Renal cortex interstitium (tissue), 15 donors: ENCODE measurements at places on chromosomes 7 and 10. TPM values are rescaled to one million over a fixed set of nuclear protein-coding genes. Genes with fewer than 3 reads are reported as not detected.

DNA sequence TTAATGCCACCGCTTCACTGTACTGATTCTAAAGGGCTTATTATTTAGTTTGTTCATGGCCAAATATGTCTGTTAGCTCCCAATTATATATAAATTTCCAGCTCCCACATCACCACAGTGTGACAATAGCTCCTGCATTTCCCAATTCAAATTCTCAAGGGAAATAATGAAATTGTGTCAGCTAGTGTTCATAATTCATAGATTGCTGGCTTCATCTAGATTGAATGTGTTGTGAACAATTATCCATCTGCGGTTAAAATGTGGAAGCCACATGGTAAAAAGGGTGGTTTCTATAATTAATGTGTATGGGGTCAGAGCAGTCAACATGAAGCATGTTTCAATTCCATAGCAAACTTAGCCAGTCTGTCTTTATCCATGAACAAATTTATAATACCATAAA, 154.3 kb downstream of the SEMA3E start:
- DNase-seq: no peak

DNA sequence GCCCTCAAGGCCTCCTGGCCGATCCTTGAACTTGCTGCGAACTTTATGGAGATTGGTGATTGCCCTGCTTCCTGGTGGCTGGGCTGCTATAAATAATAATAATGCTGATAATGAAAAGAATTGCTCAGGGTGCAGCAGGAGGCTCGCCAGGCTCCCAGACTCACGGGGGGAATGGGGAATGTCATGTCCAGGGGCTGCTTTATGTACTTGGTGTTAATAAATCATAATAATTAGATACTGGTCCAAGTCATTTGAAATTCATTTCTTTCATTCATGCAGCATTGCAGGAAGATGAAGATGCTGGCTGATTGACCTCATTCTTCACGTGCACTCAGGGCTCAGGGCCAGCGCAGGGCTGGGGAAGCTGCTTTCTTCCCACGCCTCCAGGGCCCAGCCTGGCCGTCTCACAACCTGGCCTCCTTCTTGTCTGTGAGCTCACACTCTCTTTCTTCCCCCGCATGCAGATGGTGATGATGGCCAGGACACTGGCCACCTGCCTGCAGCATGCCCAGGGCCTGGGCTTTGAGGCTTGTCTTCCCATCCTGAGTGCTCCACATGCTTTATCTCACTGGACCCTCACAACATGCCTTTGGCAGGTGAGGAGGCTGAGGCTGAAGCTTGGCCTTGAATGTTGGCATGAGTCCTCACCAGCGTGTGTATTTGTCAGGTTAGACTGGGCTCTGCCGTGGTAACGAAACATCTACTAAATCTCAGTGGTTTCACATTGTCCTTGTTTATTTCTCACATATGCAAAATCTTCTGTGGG, 138.4 kb upstream of the TNS3 start:
- no peak for DNase-seq

DNA sequence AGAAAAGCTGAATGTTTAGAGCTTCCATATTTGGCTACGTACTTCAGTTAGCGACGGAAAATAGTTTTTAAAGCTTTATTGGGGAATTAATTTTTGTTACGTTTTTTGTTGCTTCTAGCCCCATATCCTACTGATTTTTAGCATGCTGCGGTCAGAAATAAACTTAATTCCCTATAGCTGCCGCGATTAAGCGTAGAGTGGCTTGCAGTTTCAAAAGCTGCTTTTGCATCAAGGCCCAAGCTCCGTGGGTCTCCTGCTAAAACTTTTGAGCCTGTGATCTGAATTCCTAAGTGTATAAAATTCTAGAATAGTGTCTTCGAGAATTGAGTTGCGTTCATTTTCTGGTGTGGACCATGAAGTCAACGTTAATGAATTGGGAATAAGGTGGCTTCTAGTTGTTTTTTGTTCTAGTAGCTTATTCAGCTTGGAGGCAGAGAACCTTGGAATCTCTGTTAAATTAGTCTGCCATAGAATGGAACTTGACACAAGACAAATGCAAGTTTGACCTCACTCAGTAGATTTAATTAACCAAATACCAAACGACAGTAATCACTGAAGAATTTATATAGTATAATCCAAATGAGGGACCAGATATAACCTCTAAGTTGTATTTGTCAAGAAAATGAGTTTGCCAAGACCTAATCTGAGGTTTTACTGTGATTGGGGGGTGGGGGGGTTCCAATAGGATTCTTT, 977 bp downstream of the CALU start:
- DNase-seq: no peak

DNA sequence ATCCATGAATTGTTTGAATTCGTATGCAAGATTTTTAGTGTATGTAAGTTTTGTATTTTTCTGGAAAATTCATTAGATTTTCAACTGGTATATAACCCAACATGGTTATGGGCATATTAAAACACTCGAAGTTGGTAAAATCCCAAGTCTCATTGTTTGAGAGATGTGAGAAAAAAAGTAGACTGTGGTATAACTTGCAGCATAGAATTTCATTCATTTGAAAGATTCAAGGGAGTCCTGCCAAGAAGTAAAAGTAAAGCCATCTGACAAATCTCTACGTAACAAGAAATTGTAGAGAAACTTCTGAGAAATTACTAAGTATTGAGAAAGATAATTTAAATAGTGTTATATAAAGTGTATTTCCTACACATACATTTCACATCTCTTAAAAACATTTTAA, 40.2 kb downstream of the SEMA3E start:
- no peak for DNase-seq

DNA sequence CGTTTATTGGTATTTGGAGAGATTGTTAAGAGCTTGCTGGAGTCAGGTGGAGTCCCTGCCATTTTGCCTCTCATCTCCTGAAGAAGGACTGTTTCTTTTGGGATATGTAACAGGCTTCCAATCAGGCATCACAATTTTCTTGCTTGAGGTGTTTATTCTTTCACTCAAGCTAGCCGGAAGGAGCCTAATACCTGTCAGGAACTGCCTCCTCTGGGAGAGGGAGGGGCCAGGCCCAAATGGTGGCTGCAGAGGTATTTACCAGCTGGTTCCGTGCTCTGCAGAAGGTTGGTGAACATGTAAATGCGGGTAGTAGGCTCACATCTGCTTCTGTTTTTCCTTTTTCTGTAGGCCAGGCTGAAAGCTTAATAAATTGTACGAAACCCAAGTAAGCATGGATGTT, 114.0 kb downstream of the TCF7L2 start:
- DNase-seq: no peak

GRCh38 chr10:8076933-8077332, 22.4 kb downstream of the GATA3 start:
- no peak for DNase-seq

DNA sequence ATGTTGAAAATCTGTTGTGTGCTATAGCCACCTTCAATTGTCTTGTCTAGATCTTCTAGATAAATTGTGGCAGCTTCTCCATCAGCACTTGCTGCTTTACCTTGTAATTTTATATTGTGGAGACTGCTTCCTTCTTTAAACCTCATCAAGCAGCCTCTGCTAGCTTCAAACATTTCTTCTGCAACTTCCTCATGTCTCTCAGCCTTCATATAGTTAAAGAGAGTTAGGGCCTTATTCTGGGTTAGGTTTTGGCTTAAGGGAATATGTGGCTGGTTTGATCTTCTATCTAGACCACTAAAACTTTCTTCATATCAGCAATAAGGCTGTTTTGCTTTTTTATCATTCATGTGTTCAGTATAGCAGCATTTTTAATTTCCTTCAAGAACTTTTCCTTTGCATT, 128.2 kb downstream of the ADAM22 start:
- no peak for DNase-seq

DNA sequence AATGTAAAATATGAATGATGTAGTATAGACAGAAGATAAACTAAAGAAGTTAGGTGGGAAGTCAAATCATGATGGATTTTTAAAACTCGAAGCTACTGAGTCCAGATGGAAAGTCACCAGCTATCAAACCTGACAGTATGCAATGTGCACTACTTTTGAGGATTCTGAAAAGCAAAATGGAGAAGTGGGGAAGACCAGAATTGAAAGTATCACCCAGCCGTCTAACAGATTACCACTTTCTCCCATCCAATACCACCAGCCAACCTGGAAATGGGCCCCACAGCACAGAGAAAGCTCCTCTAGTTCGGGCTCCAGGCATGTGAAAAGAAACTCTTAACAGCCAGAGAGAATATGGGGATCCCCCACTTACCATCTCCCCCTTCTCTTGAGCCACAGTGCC, 67.9 kb upstream of the SRRM3 start:
- DNase-seq: no peak

DNA sequence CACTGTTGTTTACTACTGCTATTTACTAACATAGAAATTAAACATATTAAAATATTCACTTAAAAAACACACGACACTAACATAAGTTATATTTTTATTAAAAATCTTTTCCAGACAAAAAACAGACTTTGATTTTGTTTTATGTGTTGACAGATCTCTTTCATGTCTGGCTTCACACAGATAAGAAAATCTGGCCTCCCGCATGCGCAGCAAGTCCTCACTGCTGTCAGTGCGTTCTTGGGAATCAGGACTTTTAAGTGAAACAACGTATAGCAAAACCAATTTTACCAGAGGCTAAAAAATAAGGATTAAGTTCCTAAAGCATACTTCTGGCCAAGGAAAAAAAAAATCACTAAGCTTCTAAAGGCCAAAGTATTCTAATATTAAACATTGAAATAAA, 1.2 kb upstream of the IDI1 start:
- no peak for DNase-seq

GRCh38 chr7:108376206-108376605, 80.0 kb downstream of the NRCAM start:
- no peak for DNase-seq

DNA sequence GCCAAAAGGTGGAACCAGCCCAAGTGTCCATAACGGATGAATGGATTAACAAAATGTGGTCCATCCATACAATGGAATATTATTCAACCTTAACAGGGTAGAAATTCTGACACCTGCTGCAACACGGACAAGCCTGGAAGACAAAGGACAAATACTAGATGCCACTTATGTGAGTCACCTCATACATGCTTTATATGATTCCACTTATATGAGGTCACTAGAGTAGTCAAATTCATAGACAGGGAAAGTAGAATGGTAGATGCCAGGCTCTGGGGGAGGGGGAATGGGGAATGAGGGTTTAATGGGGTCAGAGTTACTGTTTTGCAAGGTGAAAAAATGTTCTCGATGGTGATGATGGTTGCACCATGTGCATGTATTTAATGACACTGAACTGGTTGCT, 34.0 kb upstream of the CYTH3 start:
- no peak for DNase-seq

DNA sequence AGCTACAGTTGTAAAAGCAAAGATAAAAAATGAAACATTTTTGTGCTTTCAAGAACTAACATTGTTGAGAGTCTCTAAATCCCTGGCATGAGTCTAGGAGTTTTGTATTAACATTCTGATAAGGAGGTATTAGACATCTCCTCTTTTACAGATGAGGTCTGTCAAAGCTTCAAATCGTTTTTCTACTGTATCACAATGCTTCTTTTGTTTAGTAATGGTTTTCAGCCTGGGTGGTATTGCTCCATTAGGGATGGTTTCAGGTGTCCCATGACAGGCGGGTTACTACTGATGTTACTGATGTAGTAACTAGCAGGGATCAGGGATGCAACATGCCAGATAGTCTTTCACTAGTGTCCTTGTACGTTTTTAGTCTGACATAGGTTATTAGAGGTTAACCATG, 27.4 kb downstream of the STAM start:
- no peak for DNase-seq

The SPDYE9 gene
- polyA plus RNA-seq: 0.32 TPM

The OPN4 gene
- not detected for polyA plus RNA-seq

The LIPA gene
- 57.6 TPM for polyA plus RNA-seq

The CYP2C8 gene
- polyA plus RNA-seq: 2.5 TPM

The TRIM74 gene
- 3.4 TPM for polyA plus RNA-seq

The RET gene
- polyA plus RNA-seq: 23.8 TPM

The SLC29A3 gene
- polyA plus RNA-seq: 6.6 TPM
